ENCODE measurements at places on chromosomes 7 and 10.

DNA sequence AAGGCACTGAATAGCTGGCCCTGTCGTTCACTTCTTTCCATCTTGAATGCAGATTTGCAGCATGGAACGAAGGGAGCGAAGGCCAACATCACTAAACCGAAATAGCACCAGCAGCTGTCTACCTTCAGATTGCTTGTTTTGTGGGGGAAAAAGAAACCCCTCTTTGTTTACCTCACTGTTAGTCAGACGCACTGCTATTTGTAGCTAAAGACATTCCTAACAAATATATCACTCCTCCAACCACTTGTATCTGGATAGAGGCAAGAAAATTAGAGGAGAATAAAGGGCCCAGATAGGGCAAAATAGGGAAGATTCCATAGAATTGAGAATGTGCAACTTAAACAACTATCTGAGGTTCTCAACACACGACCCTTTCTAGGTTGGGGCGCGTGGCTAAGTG is 26.5 kb downstream of the ANK3 start:
- DNase-seq: no peak

- DNase-seq: no peak
Measured at GRCh38 chr10:71678057-71678805, 41.3 kb downstream of the C10orf105 start.

GRCh38 chr7:81598951-81599350 is 170.9 kb downstream of the HGF start:
- DNase-seq: no peak

- DNase-seq: no peak
Measured at GRCh38 chr7:157819455-157819807, 482.6 kb downstream of the DNAJB6 start.

DNA sequence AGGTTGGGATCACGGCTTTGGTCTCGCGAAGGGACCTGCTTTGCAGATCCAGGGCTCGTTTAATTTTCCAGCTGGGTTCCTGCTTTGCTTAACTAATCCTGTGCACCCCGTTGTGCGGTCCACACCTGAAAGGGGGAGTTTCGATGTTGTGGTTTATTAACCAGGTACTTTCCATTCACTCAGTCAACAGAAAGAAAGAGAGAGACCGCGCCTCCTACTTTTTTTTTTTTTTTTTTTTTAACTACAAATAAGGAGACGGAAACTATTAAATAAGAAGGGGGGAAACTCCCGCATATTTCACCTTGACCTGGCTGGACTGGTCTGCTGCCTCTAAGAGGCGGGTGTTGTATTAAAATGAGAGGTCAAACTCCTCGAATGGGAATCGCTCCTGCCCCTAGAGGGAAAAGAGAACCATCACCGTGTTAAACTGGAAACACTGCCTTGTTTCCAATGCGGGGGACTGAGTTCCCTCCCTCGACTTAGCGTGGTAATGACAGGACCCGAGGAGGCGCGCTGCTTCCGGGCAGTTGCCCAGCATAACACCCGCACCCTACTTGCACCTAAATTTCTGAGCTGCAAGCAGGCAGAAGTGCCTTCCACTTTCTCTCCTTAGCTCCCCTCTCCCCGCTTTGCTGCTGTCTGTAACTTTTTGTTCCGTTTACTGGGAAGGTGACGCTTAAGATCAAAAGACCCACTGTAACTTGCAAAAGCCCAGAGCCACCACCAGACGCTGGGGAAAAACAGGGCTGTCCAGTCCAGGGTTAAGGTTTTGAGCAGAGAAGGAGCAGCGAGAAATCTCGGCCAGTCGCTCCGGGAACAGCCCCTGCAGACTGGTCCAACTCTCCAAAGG is 1.1 kb upstream of the ITGB8 start:
- DNase-seq: peak; percentile 50

Data from stromal cell of bone marrow (primary cell).